ENCODE measurements at places on chromosomes 4 and X. TPM values are rescaled to one million over a fixed set of nuclear protein-coding genes. Genes with fewer than 3 reads are reported as not detected.

The SORCS2 gene
- not detected for total RNA-seq

The RTL9 gene
- total RNA-seq = not detected

The PPA2 gene
- 81.9 TPM for total RNA-seq

The SPANXN3 gene
- total RNA-seq = not detected

DNA sequence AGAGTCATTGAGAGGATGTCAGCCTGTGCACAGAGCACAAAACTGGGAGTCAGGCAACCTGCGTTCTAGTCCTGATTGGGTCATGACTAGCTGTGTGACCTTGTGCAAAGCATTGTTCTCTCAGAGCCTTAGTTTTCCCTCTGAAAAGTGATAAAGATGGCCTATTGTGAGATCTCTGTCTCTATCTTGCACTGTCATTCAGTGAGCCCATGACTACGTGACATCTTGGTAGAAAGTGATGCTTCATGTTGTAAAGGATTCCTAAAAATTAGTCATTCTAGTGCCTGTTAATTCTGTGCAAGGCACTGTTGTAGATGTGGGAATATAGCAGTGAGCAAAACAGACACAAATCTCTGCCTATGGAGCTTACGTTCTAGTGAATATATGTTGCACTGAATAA is 2.5 kb downstream of the PGRMC1 start:
- DNase-seq = no peak

DNA sequence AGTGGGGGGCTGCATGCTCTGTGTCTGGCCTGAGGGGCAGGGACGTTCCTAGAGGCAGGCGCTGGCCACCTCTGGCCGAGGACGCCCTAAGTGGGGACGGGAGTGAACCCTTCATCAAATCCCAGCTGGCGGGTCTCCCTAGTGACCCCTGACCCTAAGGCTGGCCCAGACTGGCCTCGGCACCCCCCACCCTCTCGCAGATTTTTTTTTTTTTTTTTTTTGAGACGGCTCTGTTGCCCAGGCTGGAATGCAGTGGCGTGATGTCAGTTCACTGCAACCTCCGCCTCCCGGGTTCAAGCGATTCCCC is 988 bp upstream of the MXD4 start:
- DNase-seq = no peak

- DNase-seq = no peak
Observed at GRCh38 chrX:76850851-76851250, 423.3 kb downstream of the MAGEE1 start.
